ENCODE measurements at places on chromosomes 13 and 19.

DNA sequence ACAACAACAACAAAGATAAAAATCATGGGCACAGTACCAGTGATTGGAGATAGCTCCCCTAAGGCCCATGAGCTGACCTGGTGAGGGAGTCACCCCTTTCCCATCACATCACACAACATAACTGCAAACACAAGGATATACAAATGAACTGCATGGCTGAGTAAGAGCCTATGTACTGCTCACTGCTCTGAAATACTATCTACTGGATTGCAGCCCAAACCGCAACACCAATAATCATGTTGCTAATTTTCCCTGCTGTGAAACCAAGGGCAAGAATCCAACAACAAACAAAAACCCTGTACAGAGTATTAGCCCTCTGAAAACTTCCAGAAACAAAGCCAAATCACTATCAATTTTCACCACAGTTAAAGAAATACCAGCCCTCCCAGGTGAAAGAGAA lies 1893.2 kb downstream of the PCDH9 start:
- no peaks in the 10 kb centered on the region for H3K27me3 ChIP-seq
- no peak overlapping the region for H3K4me3 ChIP-seq
- H3K27ac ChIP-seq: no peak overlapping the region
- H3K4me1 ChIP-seq: no peaks in the 10 kb centered on the region
- no peaks in the 10 kb centered on the region for H3K36me3 ChIP-seq

GRCh38 chr19:2236064-2236313 lies 140 bp downstream of the PLEKHJ1 start:
- H3K36me3 ChIP-seq: peaks cover 41% of the 10 kb centered on the region
- H3K27ac ChIP-seq: peak overlapping the region; percentile 96
- peak overlapping the region; percentile 96 for H3K4me3 ChIP-seq
- peaks cover 4% of the 10 kb centered on the region for H3K27me3 ChIP-seq
- no peak for DNase-seq

GRCh38 chr13:46846726-46847125 lies 49.8 kb upstream of the ESD start:
- no peaks in the 10 kb centered on the region for H3K4me1 ChIP-seq
- H3K27ac ChIP-seq: no peak overlapping the region

DNA sequence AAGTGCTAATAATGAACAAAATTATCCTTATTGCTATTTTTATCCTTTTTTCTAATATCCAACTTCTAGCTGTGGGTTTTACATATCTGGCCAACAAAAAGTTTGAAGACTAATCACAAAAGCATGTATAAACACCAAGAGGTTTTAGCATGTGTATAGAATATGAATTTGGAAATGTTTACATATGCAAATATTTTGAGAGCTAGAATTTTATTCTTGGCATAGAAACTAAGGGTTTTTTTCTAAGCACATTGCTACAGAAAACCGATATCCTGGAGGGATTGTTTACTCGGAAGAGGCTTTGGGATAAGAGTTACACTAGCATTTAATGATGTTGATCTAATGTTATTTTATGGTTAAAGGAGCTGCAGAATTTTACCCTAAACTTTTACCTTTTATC lies 392.1 kb downstream of the EFNB2 start:
- H3K4me1 ChIP-seq: no peaks in the 10 kb centered on the region
- H3K27me3 ChIP-seq: no peaks in the 10 kb centered on the region
- no peak for DNase-seq
- no peak overlapping the region for H3K4me3 ChIP-seq
- H3K27ac ChIP-seq: no peak overlapping the region

GRCh38 chr19:5753743-5754142 lies 30.8 kb downstream of the PRR22 start:
- no peak overlapping the region for H3K27ac ChIP-seq
- no peaks in the 10 kb centered on the region for H3K4me1 ChIP-seq
- H3K36me3 ChIP-seq: no peaks in the 10 kb centered on the region

Data from activated T-helper 1 cell treated with anti-CD3 and anti-CD28 coated beads, Interleukin-12 subunit alpha, Interleukin-12 subunit beta, Interleukin-2, Interleukin-4 antibody, amounts not matched to agents 30 ng/mL and 10 ng/mL and 1 ng/mL, durations not matched to agents 14 hours and 24 hours and 36 hours (primary cell).